Tibial artery (tissue), 4 donors: ENCODE measurements at places on chromosomes 7 and 10.

- no peak for DNase-seq
Observed at GRCh38 chr7:254337-255037, 35.5 kb upstream of the FOXL3 start.

- no peak for DNase-seq
Observed at GRCh38 chr7:37817591-37817960, 30.8 kb upstream of the NME8 start.

GRCh38 chr10:127386606-127387327 is 162.3 kb upstream of the NPS start:
- no peak for DNase-seq

- no peak for DNase-seq
Observed at GRCh38 chr7:11319491-11320274, 346.0 kb downstream of the PHF14 start.

- DNase-seq = no peak
Observed at GRCh38 chr10:126229686-126230085, 158.6 kb downstream of the ADAM12 start.

DNA sequence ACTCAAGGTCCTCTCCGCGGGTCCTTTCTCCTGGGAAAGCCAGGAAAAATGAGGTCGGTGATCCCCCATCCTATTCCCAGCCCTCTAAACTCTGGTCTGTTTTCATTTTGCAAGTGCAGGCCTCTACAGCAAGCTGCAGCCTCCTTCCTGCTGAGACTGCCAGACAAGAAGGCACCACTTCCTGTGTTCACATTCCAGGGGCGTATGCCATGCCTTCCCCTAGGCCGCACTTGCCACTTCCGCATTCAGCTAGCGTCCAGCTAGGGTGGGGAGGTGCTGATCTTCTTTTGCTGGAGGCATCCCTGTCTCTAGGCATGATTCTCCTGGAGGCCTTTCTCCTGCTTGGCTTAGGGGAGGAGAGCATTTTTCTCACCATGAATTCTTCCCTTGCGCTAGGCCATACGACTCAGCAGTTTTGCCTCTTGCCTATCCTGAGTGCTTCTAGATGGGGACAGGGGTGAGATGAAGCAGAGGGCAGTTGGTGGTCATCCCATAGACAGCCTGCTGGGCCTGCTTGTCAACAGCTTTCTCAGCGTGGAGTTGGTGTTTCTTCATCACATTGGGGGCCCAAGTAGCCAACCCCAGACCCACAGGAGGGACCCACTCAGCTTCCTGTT is 328.9 kb downstream of the RPS24 start:
- DNase-seq = no peak

GRCh38 chr7:2633538-2634266 is 1.9 kb downstream of the TTYH3 start:
- peak; percentile 62 for DNase-seq

DNA sequence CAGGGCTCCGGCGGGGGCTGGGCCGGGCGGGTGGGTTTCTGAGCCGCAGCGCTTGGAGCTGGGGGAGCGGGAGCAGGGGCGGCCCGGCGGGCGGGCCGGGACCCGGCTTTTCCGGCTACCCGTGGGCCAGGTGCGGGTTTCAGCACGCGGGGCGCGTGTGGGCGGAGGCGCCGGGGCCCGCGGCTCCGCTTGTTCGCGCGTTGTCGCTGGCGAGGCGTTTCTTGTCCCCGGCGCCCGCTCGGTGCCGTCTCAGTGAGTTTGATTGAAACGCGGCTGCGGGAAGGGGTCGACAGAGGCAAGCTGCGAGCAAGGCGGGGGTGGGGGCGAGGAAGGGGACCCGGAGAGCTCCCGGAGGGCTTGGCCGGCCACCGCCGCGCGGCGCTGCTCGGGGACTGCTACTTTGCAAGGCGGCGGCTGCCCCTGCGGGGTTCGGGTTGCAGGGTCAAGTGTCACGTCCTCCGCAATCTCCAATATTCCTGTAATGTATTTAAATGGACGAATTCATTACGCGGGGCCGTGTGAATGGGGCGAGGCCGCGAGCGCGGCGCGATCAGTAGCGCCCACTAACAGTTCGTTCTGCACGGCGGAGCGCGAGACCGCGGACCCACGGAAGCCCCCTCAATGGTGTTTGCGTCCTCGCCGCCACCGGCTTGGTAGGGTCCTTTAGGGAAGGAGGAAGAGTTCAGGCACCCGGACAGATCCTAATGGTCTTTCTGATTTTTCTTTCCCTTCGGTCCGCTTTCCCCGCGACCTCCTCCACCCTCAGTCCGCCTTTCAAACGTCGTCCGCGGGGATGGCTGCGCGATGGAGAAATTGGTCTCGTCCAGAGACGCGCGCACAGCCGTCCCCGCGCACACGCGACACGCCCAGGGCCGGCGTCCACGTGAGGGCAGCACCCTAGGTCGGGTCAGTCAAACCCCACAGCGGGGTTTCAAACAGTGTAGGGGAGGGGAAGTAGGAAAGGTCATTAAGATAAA is 76.9 kb downstream of the INSIG1 start:
- DNase-seq = no peak

- no peak for DNase-seq
Observed at GRCh38 chr10:110344622-110345021, 39.9 kb upstream of the SMNDC1 start.

DNA sequence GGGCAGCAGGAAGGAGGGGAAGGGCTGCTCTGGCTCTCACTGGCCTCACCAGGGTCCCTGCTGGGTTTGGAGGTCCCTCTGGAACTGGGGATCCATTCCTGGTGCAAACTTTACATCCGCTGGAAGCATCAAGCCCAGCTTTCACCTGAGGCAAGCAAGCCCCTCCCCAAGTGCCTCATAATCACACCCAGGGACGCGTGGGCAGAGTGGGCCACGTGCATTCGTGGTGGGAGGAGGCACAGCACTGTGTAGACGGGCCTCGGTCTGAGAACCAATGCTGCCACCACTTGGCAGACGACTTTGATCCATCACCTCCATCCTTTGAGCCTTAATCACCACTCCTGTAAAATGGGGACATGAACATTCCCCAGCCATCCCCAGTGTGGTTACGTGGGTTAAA is 74.1 kb downstream of the VWA2 start:
- peak; percentile 45 for DNase-seq

DNA sequence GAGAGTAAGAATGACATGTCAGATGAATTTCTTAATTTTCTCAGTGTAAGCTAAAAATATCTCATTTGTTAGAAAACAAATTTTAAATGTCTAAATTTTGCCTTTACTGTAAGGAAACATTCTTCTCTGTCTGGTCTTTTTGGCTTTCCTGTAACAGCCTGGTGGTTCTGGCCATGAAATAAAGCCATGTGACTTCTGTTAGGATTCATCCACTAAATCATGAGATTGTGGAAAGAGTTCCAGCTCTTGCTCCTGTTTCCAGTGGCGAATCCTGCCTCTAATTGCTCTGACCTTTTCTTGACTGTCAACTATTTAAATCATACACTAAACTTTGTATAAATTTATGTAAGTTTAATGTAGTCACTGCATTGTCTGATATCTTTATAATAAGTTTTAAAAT is 398.5 kb upstream of the AKR1E2 start:
- DNase-seq = no peak

GRCh38 chr10:125116041-125116649 is 44.2 kb downstream of the CTBP2 start:
- DNase-seq = no peak

DNA sequence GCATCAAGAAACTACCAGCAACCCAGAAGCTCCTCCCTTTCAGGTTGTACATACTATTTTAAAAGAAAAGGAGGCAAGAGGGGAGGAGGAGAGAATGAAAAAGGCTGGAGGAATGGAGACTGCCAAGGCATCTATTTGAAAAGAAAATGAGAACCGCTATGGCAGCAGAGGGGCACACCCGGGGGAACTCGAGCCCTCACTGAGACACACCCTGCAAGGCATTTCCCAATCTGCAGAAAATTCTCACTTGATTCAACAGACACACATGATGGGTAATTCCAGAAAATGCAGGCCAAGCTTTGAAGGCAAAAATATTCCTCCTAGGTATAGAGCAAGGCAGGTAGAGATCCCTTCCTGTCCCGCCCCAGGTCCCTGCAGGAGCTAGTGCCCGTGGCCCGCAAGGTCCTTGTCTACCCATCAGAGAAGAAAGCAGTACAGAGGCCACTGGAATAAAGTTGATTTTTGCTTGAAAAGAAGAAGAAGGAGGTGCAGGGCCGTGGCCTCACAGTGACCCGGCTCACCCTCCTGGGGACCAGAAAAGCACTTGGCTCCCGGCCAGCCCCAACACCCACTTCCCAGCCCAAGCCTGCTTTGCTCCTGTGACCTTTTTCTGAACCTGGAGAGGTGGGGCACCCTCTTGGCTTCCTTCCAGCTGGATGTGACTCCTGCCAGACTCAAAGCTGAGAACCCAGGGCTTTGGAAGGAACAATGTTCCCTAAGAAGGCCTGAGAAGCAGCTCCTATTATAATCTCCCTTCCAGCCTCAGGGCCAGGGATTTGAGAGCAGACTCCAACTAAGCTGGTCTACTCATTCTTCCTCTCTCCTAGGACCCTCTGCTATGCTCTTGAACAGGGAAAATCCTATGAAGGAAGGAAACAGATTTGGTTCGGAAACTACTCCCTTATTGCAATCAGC is 6.2 kb upstream of the PIK3CG start:
- DNase-seq = no peak

DNA sequence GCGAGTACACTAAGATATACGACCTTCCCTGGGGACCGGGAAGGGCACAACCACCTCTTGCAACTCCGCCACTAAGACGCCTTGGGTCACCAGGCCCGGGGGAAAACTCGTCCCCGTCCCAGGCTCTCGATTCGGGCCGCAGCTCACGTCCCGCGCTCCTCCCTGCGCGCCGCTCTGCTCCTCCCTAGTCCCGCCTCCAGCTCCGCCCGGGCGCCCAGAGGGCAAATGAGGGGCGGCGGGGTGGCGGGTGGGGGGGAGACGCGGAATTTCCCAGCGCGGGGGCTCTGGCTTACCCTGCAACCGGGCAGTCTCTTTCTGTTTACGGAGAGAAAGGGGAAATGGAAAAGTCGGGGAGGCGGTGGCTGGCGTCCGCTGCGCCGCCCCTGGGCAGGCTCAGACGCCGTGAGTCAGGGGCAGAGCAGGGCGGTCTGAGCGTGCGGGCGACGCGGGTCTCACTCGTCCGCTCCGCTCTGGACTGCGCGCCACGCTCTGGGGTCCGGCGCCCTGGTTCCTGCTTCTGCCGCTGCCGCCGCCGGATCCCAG is at the start of gene MAP3K8:
Gene MAP3K8 (plus strand): TSS at position 455 of the 543 bp plus-strand sequence. CDS start 4,755 bp downstream, outside the sequence.
- DNase-seq = peak; percentile 93

GRCh38 chr7:68006619-68007018 is 1010.0 kb downstream of the TYW1 start:
- DNase-seq = no peak

- peak; percentile 59 for DNase-seq
Observed at GRCh38 chr10:44390585-44391072, 5.7 kb upstream of the CXCL12 start.

GRCh38 chr7:151339651-151340382 is 1.8 kb upstream of the NUB1 start:
- DNase-seq = no peak

DNA sequence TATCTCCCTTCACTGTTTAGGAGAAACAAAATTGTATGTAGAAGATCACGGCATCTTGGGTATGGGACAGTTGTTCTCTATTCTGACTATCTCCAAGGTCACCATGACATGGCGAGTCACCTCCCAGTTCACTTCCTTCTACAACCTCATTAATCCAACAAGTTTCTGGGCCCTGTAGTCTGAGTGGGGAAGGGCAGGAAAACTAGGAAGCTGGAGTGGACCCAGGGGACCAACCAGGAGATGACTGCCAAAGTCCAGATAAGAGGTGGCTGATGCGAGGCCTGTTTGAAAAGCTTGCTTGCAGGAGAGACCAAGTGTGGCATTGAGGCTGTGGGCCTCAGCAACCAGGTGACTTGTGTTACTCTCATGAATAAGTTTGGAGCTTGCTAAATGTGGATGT is 584.9 kb downstream of the TNS3 start:
- no peak for DNase-seq

- DNase-seq = no peak
Observed at GRCh38 chr7:40382145-40382544, 247.3 kb downstream of the SUGCT start.

GRCh38 chr10:70911386-70911785 is 23.0 kb upstream of the PCBD1 start:
- DNase-seq = no peak

- DNase-seq = no peak
Observed at GRCh38 chr10:120429395-120429794, 27.6 kb upstream of the PLPP4 start.

DNA sequence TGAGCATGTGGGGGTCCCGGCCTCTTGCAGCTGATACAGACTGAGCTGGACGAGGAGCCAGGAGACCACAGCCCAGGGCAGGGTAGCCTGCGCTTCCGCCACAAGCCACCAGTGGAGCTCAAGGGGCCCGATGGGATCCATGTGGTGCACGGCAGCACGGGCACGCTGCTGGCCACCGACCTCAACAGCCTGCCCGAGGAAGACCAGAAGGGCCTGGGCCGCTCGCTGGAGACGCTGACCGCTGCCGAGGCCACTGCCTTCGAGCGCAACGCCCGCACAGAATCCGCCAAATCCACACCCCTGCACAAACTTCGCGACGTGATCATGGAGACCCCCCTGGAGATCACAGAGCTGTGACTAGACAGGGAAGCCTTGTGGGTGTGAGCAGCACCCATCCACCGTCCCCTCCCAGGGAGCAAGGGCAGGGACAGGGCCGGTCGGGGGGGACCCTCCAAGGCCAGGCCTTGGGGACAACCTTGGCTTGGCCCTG is 36.1 kb downstream of the PSAP start:
- DNase-seq = no peak

DNA sequence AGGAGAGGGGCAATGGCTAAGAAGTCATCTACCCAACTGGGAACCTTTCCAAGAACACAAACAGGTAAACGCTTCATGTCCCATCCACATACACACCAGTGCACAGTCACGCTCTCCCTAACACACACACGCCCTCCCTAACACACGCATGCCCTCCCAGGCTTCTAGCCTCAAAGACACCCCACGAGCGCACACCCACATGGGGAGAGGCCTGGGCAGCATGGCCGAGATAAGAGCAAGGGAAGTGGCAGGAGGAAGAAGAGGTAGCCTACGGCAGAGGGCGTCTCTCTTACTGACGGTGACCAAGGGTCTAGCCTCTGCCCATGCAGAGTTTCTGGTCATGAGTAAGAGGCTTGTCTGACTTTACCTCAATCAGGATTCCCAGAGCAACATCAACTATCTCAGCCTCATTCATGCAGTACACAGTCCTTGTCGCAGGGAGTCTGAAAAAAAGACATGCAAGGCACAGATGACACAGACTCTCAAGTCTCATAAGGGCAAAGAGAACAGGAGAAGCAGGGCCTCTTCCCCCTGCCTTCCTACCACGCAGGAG is 3.1 kb downstream of the CYREN start:
- no peak for DNase-seq

DNA sequence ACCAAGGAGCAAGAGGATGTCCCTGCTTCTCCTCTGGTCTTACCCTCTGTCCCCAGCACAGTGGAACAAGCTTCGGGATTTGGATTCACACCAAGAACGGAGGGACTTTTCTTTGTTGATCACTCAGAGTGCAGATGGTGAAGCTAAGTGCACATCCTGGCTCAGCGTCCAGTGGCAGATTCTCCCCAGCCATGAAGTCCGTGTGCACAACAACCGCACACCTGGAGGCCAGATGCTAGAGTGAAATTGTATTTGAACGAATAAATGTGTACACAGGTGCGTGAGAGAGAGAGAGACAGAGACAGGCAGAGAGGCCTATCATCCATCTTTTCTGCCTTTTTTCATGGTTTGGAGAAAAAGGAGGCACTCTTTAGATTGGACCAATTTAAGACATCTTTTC is 31.5 kb downstream of the ASB13 start:
- DNase-seq = no peak
